Esophagus muscularis mucosa (tissue), 4 donors: ENCODE measurements at places on chromosomes 12 and 14. TPM values are rescaled to one million over a fixed set of nuclear protein-coding genes. Genes with fewer than 3 reads are reported as not detected.

- DNase-seq = no peak
Measured at GRCh38 chr14:33163109-33163508, 224.4 kb downstream of the NPAS3 start.

DNA sequence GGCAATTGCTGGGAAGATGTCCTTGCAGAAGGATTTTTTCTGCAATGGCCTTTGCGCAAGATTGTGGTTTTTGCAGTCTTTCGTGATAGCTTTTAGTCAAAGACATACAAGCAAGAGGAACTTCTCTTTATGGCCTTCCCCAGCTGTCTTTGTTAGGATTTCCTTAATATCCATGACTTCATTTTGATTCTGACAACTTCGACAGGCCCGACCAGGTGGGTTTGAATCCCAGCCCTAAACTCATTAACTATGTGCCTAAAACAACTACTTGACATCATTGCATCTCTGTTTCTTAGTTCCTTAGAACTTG, 13.3 kb upstream of the VRK1 start:
- DNase-seq = peak; percentile 70

DNA sequence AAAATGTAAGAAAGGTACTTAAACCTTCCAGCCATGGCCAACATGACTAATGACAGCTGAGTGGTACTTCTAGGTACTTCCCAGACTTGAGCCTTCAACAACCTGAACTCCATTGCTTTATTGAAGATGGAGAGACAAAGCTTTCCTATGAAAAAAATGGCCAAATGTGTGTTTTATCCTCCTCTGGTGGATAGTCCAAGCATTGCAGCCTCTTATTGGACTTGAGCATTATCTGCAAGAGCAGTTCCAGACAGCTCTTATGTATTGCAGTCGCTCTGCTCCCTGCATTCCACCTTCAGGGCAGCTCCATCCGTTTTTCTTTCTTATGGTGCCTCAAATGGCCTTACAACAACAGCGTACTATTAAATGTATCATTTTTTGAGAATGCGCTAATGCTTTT, 588.2 kb downstream of the NRXN3 start:
- DNase-seq = no peak

GRCh38 chr12:108939594-108939993, 59.7 kb downstream of the DAO start:
- no peak for DNase-seq

DNA sequence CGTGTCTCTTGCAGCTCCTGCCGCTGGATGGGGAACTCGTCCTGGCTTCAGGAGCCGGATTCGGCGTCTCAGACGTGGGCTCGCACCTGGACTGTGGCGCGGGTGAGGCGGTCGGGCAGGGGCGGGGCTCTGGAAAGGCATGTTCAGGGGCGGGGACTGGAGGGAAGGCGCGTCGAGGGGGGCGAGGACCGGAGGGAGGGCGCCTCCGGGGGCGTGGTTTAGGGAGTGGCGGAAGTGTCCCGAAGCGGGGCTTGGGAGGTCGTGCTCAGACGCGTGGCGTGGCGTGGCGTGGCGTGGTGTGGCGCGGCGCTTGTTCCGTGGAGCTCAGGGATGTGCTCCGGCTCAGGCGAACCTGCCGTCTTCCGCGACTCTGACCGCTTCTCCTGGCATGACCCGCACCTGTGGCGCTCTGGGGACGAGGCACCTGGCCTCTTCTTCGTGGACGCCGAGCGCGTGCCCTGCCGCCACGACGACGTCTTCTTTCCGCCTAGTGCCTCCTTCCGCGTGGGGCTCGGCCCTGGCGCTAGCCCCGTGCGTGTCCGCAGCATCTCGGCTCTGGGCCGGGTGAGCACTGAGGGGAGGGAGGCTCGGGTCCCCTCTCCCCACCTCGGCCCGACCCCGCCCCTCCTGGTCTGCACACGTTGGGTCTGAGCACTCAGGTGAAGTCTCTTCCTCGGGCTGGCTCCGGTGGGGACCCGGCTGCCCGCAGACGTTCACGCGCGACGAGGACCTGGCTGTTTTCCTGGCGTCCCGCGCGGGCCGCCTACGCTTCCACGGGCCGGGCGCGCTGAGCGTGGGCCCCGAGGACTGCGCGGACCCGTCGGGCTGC, 6.2 kb downstream of the AMN start:
- no peak for DNase-seq

- DNase-seq = no peak
Measured at GRCh38 chr12:49800421-49801140, 27.6 kb downstream of the NCKAP5L start.

- DNase-seq = no peak
Measured at GRCh38 chr12:103928682-103929045, 1.5 kb upstream of the HSP90B1 start.

DNA sequence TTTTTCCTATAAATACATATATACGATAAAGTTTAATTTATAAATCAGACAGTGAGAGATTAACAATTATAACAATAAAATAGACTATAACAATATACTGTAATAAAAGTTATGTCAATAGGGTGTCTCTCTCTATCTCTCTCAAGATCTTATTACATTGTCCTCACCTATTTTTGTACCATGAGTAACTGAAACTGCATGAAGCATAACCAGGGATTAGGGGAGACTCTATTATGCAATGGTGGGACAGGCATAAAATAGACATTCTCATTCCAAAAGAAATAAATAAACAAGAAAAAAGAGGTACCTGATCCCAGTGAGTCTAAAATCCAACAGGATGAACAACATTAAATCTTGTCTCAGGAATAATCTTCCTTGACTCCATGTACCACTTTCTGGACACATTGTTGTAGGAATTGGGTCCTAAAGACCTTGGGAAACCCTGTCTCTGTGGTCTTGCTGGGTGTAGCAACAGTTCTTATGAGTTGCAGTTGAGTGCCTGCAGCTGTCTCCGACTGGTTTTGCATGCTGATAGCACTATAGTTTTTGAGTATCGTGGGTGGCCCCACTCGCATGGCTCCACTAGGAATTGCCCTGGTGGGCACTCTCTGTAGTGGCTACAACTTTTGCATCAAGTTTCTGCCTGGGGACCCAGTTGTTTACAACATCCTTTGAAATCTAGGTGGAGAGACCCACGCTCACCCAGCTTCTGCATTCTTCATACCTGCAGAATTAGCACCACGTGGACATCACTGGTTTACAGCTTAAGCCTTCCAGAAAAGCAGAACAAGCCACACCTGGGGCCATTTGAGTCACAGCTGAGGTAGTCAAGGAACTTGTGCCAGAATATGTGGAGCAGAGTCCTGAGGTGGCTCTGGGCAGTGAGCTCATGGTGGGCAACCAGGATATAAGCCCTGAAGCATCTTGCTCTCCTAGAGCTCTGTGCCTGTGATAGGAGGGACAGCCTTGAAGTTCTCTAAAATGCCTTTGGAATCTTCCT, 204.7 kb downstream of the KITLG start:
- DNase-seq = no peak

DNA sequence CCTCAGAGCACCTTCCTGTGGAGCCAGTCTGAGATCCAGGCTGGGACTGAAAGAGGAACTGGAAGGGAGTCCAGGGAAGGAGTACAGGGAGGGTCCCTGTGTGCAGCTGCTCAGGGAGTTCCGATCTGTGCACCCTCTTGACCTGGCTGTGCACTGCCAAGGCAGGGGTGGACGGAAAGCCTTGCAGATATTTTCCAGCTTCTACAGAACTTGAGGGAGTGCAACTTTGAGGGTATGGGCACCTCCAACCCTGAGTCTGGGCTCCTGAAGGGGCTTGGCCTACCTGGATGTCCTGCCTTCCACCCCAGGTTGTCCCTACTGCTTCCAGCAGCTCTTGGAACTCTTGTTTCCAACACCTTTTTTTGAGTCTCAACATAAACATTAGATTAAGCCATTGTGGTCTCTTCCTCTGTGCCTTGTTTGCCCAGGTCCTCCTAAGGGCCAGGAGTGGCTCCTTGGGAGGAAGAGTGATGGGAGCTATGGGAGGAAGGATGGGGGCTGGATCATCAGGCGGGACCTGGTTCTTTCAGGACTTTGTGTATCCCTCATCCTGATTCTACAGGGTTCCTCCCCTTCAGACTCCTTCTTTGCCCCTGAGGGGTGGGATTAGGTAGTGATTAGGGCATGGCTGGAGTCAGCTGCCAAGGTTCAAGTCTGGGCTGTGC, 3.5 kb downstream of the KRT7 start:
- DNase-seq = no peak

GRCh38 chr14:64459405-64460136, 5.7 kb upstream of the AKAP5 start:
- no peak for DNase-seq

- DNase-seq = no peak
Measured at GRCh38 chr14:61277784-61278183, 3.4 kb downstream of the TMEM30B start.

GRCh38 chr12:133058203-133059113, 21.1 kb downstream of the ZNF84 start:
- no peak for DNase-seq

- no peak for DNase-seq
Measured at GRCh38 chr12:122834104-122834920, 945 bp upstream of the HIP1R start.

DNA sequence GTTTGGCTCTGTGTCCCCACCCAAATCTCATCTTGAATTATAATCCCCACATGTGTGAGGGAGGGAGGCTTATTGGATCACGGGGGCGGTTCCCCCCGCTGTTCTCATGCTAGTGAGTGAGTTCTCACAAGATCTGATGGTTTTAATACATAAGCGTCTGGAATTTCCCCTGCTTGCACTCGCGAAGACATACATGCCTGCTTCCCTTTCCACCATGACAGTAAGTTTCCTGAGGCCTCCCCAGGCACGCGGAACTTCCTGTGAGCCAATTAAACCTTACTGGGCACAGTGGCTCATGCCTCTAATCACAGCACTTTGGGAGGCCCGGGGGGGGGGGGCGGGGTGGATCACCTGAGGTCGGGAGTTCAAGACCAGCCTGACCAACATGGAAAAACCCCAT, 60.8 kb downstream of the R3HDM2 start:
- no peak for DNase-seq

DNA sequence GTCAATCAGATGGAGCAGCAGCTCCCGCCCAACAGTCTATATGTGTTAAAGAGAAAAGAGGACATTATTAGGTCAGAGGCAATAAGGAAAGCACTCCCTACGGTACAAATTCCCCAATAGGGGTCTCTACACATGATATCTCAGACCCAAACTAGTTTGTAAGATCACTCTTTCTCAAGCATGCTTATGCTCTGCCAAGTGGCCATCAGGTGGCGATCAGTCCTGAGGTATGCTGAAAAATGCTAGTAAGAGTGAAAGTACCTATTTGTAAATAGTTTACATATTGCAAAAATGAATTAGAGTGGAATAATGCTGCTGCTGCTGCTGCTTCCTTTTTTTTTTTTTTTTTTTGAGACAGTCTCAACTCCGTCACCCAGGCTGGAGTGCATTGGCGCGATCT, 61.0 kb downstream of the CPM start:
- no peak for DNase-seq

- no peak for DNase-seq
Measured at GRCh38 chr14:99559286-99559990, 44.6 kb downstream of the CCDC85C start.

GRCh38 chr12:77696183-77696582, 134.5 kb upstream of the NAV3 start:
- DNase-seq = no peak

- no peak for DNase-seq
Measured at GRCh38 chr14:90568405-90568804, 171.6 kb downstream of the CALM1 start.

GRCh38 chr14:29930283-29930682, 2.6 kb upstream of the PRKD1 start:
- DNase-seq = no peak

- DNase-seq = no peak
Measured at GRCh38 chr12:103877288-103877687, 36.3 kb upstream of the NT5DC3 start.

DNA sequence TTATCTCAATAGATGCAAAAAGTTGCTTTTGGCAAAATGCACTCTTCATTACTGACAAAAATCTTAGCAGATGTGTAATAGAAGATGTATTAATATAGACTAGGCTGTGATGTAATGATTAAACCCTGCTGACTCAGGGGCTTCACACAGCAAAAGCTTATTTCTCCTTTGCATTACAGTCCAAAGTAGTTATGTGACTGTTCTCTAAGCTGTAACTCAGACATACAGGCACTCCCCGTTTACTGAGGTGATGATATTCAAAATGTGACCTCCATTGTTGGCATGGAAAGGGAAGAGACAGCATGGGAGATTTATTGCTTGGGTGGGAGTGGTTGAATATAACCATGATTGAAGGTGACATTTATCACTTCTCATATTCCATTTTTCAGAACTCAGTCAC, 331.5 kb downstream of the SNAPC1 start:
- no peak for DNase-seq

- no peak for DNase-seq
Measured at GRCh38 chr12:109626378-109627115, 53.0 kb downstream of the MVK start.

GRCh38 chr14:70741482-70741881, 67.8 kb downstream of the MAP3K9 start:
- DNase-seq = no peak

DNA sequence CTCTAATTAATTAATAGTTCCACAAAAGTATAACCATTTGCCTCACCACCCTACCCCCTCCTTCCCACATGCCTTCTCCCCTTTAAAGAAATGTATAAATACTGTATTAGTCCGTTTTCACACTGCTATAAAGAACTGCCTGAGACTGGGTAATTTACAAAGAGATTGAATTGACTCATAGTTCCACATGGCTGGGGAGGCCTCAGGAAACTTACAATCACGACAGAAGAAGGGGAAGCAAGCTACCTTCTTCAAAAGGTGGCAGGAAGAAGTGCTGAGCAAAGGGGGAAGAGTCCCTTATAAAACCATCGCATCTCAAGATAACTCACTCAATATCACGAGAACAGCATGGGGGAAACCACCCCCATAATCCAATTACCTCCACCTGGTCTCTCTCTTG, 8.2 kb upstream of the RESF1 start:
- no peak for DNase-seq

- DNase-seq = no peak
Measured at GRCh38 chr12:55727643-55728185, 1.1 kb downstream of the CD63 start.

DNA sequence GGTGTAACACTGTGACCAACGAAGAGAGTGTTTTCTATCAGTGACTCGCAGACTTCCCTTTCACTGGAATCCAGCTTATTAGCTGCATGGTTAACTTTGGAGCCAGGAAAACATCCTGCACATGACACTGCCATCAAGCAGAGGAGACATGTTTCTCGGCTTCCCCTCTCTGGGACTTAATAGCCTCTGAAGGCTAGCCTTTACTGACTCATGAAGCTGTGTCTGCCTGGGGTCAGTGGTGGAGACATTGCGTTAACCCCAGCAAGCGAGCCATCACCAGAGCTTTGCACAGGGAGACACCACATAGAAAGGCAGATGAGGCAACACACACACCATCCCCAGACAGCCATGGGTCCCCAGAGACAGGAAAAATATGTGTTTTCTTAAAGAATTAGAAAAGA, 126.9 kb upstream of the PRICKLE1 start:
- no peak for DNase-seq

The COX8C gene
- total RNA-seq = not detected

The IL23A gene
- total RNA-seq = not detected

The CLSTN3 gene
- total RNA-seq = 9.6 TPM

The C1QL4 gene
- total RNA-seq = not detected

The RNASE1 gene
- 766 TPM for total RNA-seq

The TAS2R50 gene
- total RNA-seq = 0.99 TPM

The AMN gene
- total RNA-seq = 0.32 TPM

The MYBPC1 gene
- not detected for total RNA-seq

The ZNF641 gene
- 28.4 TPM for total RNA-seq

The CATSPERB gene
- total RNA-seq = 2.9 TPM

The RFX4 gene
- total RNA-seq = not detected

The CLEC1B gene
- not detected for total RNA-seq

The CARMIL3 gene
- not detected for total RNA-seq

The KRT85 gene
- total RNA-seq = not detected

The CIT gene
- 5.1 TPM for total RNA-seq
